ENCODE measurements at places on chromosomes 3 and 15.

- no peak for DNase-seq
Observed at GRCh38 chr15:73956743-73957135, 30.5 kb downstream of the LOXL1 start.

- no peak for DNase-seq
Observed at GRCh38 chr3:110562621-110563020, 509.0 kb upstream of the NECTIN3 start.

DNA sequence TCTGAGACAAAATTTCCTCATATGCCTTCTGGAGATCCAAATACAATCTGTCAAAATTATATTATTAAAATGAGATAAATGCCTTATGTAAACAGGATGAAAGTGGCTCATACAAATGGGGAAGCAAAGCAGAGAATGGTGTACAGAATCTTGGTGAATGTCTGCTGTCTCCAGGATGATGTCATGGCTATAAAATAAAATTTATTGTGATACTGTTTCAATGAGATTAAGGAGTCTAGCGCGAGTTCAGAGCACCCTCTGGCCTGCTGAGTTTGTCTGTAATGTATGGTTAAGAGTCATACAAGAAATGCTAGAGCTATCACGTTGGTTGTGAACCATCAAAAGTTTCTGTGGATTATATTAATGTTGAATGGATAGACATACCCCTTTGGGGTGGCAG lies 359.7 kb downstream of the EFHB start:
- no peak for DNase-seq

- no peak for DNase-seq
Observed at GRCh38 chr15:85542895-85543331, 162.5 kb downstream of the AKAP13 start.

DNA sequence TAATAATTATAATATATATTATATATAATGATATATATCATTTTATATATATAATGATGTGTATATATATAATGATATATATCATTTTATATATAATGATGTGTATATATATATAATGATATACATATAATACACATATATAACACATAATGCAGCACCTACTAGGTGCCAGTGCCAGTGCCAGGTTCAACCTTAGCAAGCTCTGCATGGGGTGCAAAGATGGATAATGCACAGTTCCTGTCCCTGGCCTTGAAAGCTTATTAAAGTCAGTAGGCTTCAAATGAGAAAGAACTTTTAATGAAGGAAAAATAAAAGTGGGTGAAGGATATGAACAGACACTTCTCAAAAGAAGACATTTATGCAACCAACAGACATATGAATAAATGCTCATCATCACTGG lies 192.7 kb upstream of the SLC2A2 start:
- no peak for DNase-seq

DNA sequence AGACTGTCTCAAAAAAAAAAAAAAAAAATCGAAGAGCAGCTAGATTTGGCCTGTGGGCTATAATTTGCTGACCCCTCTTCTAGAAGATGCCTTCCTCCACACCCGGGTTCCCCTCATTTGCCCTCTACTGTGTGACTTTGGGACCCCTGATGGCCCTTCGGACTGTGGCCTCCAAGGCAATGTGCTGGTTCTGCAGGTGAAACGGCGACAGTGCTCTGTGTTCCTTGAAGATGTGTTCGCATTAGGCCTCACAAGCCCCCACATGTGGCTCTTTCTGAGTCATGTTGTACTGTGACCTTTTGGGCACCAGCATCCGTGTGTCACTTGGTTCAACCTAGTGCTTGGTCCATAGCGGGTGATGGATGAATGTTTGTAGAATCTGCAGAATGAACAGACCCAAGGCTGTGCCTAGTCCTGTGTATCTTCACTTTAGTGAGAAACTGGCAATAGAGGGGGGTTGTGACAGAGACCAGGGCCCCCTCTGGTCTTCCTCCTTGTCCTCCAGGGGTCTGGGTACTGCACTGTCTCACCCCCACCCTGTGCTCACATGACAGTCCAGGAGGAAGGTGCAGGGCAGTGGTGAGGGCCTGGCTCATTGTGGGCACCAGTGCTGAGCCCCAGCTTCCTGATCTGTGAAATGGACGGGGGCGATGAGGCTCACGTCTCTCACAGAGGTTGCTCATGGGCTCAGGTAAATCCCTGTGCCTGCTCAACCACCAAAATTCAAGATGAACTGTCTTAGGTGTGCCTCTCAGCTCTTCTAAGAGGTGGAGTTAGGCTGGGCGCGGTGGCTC lies 22.7 kb downstream of the GOLGA6L2 start:
- DNase-seq: no peak

- DNase-seq: no peak
Observed at GRCh38 chr3:182385356-182385755, 407.9 kb upstream of the ATP11B start.

Measured in amygdala (tissue), 56 donors.